ENCODE measurements at places on chromosomes 6 and 20.

- peak; percentile 50 for DNase-seq
These were observed 154.7 kb upstream of the LAMP5 start for GRCh38 chr20:9359561-9360308.

- DNase-seq = peak; percentile 62
These were observed at the start of gene CGAS for GRCh38 chr6:73452107-73452461. TSS of gene CGAS (minus strand) at chr6:73452297. CDS start at chr6:73452181, 116 bp downstream.

DNA sequence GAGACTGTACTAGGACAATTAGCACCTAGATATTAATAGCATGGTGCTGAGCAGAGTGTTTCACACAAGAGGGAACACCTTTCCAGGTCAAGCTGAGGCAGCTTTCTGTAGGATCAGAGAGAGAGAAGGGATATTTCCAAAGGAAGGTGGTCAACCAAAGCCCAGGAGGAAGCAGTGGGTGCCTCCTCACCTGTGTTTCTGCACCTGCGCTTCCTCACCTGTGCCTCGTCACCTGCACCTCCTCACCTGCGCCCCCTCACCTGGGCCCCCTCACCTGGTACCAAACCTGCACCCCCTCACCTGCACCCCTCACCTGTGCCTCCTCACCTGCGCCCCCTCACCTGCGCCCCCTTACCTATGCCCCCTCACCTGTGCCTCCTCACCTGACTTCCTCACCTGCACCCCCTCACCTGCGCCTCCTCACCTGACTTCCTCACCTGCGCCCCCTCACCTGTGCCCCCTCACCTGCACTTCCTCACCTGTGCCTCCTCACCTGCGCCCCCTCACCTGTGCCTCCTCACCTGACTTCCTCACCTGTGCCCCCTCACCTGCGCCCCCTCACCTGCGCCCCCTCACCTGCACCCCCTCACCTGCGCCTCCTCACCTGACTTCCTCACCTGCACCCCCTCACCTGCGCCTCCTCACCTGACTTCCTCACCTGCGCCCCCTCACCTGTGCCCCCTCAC, 67.9 kb downstream of the TTLL2 start:
- DNase-seq = no peak

GRCh38 chr6:128855581-128856085, 27.3 kb upstream of the LAMA2 start:
- no peak for DNase-seq

- DNase-seq = no peak
These were observed 374.5 kb downstream of the TAF4 start for GRCh38 chr20:61690993-61691838.

DNA sequence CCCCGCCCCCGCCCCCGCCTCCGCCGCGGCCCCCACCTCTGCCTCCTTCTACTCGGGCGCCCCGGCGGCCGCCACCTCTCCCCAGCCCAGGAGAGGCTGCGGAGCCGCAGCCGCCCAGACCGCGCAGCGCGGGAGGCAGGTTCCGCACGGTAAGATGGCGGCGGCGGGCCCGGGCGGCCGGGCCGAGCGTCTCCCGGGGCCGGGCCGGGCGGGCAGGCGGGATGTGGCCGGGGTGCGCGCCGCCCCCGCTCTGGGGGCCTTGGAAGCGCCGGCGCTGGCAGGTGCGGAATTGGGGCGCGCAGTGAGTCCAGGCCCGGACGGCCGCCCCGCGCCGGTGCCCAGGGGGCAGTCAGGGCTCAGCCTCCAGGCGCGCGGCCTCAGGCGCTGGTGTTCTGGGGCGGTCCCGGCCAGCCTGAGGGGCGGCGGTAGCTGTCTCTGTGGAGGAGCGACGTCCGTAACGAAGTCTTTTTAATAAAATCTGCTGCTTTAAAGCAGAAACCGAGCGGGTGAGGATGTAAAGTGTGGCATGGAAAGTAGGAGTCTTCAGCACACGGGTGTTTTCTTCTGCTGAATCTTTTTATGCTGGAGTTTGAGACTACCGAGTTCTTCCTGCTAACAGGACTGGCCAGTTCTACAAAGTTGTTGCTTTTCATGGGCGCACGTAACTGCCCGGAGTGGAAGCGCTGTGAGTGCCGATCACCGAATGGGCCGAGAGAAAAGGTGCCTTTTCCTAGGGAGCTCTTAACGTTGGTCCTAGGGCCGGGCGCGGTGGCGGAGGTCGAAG, at the start of gene GID8:
Gene GID8 (plus strand): TSS at position 43 of the 784 bp plus-strand sequence. CDS start 3,356 bp downstream, outside the sequence.
- peak; percentile 58 for DNase-seq

DNA sequence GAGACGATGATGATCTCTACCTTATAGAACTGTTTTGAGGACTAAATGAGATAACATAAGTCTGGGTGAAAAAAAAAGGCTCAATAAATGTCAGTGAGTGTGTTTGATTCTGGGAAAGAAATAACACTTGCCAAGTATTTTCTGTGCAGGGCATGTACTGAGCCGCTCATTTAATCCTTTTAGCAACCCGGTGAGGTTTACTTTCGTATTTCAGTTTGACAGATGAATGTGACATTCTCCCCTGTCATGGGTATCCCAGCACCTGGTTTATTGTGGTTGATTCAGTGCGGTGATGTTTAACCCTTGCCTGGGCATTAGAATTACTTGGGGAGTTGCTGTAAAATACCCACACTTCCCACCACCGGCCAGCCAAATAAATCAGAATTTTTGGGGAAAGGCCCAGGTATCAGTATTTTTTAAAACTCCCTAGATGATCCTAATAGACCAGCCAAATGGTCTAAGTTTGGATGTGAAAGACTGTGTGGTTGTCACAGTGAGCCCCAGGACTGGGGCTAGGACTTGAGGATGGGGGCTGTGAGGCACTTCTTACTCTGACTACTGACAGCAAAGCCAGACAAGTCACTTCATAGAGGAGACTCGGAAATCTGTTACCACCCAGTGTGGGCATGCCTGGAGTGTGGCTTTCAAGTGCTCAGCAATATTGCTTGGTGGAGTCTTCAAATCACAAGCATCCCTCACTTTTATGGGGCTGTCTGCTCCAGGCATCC, 100.2 kb upstream of the KCNG1 start:
- no peak for DNase-seq

DNA sequence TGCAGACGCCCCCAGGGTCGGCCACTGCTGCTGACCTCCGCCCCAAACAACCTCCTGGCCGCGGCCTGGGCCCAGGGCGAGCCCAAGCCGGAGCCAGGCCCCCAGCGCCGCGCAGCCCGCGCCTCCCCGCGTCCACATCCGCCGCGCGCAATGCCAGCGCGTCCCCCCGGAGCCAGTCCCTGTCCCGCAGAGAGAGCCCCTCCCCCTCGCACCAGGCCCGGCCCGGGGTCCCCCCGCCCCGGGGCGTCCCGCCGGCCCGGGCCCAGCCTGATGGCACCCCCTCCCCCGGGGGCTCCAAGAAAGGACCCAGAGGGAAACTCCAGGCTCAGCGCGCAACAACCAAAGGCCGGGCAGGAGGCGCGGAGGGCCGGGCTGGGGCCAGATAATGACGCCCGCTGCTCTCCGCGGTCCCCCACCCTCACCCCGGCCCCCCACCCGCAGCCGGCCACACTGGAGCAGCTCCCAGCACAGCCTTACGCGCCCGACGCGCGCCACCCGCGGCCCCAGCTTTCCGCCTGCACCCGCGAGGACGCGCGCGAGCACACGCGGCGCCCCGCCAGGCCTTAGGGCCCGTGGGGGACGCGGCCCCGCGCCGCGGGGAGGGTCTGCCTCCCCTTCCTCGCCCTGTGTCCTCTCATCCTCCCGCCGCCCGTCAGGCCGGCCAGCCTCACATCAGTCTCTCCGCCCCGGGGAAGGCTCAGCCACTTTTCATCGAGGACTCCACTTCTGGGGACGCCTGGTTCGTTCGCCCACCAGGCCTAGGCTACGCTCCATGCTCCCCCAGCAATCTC, 12.9 kb upstream of the SLC22A7 start:
- DNase-seq = no peak

DNA sequence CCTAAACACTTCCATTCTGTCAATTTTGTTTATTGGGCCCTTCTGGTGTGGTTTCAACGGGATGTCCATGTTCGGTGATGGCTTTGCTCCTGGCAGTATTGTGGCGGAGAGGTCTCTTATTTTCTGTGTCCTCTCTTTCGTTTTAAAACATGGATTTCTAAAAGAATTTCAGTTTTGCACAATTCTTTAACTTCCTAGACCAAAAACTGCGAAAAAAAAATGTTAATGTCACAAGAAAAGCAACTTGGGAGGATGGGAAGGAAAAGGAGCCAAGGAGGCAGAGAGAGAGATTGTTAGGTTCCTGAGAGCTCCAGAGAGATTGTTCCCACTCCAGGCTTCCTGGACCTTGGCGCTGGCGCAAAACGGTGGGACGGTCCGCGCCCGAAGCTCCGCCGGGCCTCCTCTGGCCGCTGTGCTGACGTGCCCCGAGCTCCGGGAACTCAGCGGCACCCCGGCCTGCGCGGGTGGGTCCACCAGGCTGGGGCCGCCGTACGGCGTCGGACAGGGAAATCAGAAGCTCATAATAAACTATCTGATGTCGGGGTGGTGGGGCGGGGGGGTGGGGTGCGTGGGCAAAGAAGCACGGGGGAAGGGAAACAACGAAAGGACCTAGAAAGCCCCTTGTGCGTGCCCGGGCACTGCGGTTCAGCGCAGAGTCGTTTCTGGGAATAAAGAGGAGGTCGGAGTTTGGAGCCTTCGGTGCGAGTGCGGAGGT, 951 bp upstream of the OLIG3 start:
- no peak for DNase-seq

- no peak for DNase-seq
These were observed 41.7 kb downstream of the PLAGL1 start for GRCh38 chr6:143966312-143966711.

GRCh38 chr6:57137350-57137749, 34.8 kb upstream of the BAG2 start:
- DNase-seq = no peak

Data from thyroid gland (tissue), 4 donors.